Stimulated activated CD4-positive, alpha-beta T cell treated with anti-CD3 and anti-CD28 coated beads, Interleukin-1b, Interleukin-23, amount 100 ng/mL, for 1 hour (primary cell): ENCODE measurements at places on chromosomes 3 and 15.

- DNase-seq, result no peak
Observed at GRCh38 chr3:136678981-136679380, 73.2 kb downstream of the STAG1 start.

DNA sequence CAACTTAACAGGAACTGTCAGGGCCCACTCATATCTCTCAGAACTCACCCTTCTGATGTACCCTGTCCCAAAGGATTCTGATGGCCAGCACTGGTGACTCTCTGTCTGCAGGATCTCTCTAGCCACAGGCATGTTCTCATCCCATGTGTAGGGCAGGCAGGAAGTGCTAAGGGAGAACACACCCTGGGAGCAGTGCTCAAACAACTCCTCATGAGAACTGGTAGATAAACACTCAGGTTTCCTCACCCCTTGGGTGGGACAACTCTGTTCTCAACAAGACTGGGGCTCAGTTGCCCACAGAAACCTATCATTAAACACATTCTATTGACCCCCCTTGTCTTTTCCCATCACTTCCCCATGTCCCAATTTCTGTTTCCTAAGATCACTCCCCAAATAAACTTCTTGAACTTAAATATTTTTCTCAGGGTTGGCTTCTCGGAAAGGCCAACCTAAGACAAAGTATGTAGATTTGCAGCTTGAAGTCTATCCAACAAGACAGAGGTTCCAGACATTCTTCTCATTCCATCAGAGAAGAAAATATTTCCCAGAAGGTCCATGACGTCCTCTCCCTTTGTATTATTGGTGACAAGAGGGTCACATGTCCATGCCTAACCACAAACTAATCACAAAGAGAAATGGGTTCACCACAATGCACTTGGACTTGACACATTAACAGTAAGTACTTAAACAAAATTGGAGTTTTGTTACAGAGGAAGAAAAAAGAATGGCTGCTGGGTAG lies 276.6 kb upstream of the GADL1 start:
- DNase-seq, result no peak

GRCh38 chr15:81165535-81165934 lies 31.1 kb upstream of the IL16 start:
- DNase-seq, result no peak

DNA sequence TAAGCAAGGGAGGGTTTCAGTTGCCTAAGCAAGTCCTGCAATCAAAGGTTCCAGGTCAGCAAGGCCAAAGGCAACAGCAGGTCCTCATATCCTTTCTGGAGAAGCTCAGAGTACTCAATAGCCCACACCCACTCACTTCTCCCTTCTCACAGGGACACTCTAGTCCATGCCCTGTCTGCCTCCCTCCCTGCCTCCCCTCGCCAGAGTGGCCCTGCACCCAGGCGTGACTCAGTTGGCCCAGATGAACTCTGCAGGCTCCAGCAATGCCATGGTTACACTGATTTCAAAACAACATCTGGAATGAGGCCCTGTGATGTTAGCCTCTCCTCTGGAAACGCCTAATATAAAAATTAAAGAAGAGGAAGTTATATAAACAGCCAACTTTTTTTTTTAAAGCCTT lies 32.9 kb downstream of the IL16 start:
- DNase-seq, result no peak

DNA sequence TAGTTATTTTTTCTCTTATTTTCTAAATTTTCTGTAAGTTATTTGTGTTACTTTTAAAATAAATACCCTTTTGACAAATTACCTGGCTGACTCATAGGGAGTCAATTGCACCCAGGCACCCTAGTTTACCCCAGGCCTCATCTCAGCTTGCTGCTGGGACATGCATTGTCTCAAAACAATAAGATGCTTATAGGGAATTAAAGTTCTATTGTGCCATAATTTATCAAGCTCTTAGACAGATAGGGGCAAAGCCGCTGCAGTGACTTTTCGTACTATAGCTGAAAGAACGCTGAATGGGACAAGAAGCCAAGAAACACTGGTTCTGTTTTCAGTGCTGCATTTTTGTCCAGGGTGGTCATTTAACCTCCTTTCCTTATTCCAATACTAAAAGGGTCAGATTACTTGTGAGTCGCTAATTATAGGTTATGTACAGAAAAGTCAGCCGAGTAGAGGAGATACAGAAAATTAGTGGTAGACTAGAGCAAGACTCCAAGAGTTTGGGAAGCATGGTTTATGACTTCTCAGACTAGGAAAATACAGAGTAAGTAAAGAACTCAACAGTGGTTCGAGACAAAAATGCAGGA lies 50.3 kb downstream of the EXD1 start:
- no peak for DNase-seq

GRCh38 chr15:92112180-92112579 lies 258.7 kb downstream of the SLCO3A1 start:
- DNase-seq, result no peak
